ENCODE measurements at places on chromosomes 5 and 9. TPM values are rescaled to one million over a fixed set of nuclear protein-coding genes. Genes with fewer than 3 reads are reported as not detected.

DNA sequence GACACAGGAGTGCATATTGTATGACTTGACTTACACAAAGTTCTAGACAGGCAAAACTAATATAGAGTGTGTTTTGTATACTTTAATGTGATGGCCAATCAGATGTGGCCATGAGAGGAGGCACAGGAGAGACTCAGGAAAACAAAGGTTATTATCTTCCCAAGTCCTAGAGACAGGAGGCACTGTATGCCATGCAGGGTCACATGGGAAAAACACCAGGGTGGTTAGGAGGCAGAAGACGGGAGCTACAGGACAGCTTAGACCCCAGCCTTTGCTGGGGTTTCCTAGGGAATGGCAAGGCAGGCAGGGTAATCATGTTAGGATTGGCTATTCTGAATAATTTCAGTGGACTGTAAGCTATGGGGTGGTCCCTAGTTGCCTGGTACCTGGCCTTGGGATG is 16.2 kb downstream of the TRPM3 start:
- H3K27me3 ChIP-seq: no peaks in the 10 kb centered on the region
- no peak overlapping the region for H3K27ac ChIP-seq
- H3K4me1 ChIP-seq: no peaks in the 10 kb centered on the region
- H3K4me3 ChIP-seq: no peak overlapping the region

DNA sequence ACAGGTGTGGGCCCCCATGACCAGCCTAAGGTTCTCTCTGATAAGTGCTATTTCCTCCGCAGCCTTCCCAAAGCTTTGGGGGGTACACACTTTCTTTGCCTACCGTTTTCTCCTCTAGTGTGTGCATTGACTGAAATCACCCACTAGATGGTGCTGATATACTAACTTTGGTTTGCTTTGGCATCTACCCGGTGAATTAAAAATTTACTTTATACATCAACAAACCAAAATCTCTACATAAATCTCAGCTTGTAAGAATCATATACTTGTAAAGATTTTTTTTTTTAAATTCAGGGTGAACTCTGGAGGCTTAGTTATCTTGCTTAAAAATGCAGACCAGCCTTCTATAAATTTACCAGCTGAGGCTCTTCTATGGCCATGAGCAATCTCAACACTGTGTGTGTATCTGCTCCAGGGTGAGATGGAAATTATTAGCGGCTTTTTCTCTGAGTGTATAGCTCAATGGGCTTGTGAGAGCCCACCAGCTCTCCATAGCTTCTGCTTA is 475.7 kb upstream of the TNC start:
- no peak for DNase-seq
- H3K36me3 ChIP-seq: no peaks in the 10 kb centered on the region
- H3K4me3 ChIP-seq: no peak overlapping the region
- H3K4me1 ChIP-seq: no peaks in the 10 kb centered on the region
- H3K27me3 ChIP-seq: peaks cover 42% of the 10 kb centered on the region

DNA sequence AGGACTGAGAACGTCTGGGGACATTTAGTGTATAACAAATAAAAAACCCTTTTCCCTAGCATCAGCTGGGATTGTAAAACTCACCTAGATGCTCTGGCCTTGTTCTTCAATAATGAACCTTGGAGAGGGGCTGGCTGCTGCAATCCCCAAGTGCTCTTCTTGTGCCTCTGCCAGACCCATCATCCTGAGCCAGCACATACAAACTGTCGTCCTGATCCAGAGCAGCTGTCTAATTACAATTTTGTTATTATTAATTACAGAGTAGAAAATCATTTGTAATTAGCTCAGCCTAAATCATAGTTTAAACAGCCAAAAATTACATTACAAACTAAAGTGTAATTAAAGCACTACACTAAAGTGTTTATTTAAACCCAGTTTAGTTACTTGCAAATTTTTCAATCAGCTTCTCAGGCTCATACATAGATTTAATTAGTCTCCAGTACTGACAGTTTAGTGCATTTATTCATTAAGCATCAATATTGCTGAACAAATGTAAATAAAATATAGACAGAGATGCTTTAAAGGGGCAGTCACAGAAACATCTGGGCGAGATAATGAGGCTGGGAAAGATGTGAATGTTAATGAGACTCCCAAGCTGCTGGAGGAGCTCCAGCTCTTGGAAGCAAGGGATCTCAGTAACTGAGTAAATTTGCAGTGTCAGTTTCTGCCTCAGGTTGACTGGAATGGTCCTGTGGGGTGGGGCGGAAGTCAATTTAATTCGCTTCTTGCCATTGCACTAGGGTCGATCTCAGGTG is 632.3 kb upstream of the TLE4 start:
- H3K27me3 ChIP-seq: no peaks in the 10 kb centered on the region
- H3K4me3 ChIP-seq: no peak overlapping the region
- no peak overlapping the region for H3K27ac ChIP-seq

Gene FGD3
- total RNA-seq: 1.8 TPM

Gene IFNB1
- total RNA-seq: not detected

DNA sequence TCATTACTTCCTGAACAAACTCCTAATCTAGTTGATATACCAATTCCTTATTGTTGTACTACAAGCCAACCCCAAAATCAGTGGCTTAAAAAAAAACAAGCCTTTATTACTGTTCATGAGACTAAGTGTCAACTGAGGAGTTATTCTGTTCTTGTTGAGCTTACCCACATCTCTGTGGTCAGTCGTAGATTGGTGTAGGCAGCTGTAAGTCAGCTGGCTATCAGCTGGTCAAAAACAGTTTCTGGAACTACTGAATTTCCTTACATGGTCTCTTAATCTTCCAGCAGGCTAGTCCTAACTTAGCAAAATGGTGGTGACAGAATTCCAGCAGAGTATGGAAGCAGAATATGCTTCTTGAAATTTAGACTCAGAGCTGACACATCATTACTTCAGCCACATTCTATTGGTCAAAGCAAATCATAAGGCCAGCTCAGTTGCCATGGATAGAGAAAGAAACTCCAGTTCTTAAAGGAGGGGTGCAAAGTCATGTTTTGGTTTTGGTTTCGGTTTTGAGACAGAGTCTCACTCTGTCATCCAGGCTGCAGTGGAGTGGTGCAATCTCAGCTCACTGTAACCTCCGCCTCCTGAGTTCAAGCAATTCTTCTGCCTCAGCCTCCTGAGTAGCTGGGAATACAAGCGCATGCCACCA is 386.1 kb upstream of the MPDZ start:
- no peaks in the 10 kb centered on the region for H3K27me3 ChIP-seq
- H3K27ac ChIP-seq: no peak overlapping the region
- DNase-seq: no peak
- no peaks in the 10 kb centered on the region for H3K36me3 ChIP-seq

Gene SPINK4
- not detected for total RNA-seq

GRCh38 chr9:33043671-33044070 is 18.6 kb downstream of the DNAJA1 start:
- DNase-seq: no peak
- peak overlapping the region; percentile 84 for H3K4me3 ChIP-seq
- H3K36me3 ChIP-seq: peaks cover 52% of the 10 kb centered on the region
- H3K27ac ChIP-seq: peak overlapping the region; percentile 97
- H3K4me1 ChIP-seq: peaks cover 18% of the 10 kb centered on the region
- H3K27me3 ChIP-seq: no peaks in the 10 kb centered on the region

Gene DOCK8
- 3.7 TPM for total RNA-seq

Gene PPP2R2B
- total RNA-seq: 0.11 TPM

GRCh38 chr5:179969110-179969509 is 61.4 kb upstream of the TBC1D9B start:
- no peaks in the 10 kb centered on the region for H3K4me1 ChIP-seq
- no peak overlapping the region for H3K4me3 ChIP-seq
- H3K27ac ChIP-seq: no peak overlapping the region
- peaks cover 63% of the 10 kb centered on the region for H3K36me3 ChIP-seq
- no peak for DNase-seq

Gene CDKN2AIPNL
- total RNA-seq: 39.6 TPM

Gene PCDHGB3
- 6.3 TPM for total RNA-seq

- peaks cover 63% of the 10 kb centered on the region for H3K4me1 ChIP-seq
- H3K4me3 ChIP-seq: no peak overlapping the region
- peak overlapping the region; percentile 94 for H3K27ac ChIP-seq
- DNase-seq: peak; percentile 81
- H3K27me3 ChIP-seq: no peaks in the 10 kb centered on the region
These were observed 138.9 kb downstream of the RGS3 start for GRCh38 chr9:113602126-113603047.

- H3K4me1 ChIP-seq: no peaks in the 10 kb centered on the region
- no peaks in the 10 kb centered on the region for H3K27me3 ChIP-seq
- no peaks in the 10 kb centered on the region for H3K36me3 ChIP-seq
- H3K27ac ChIP-seq: no peak overlapping the region
- DNase-seq: no peak
- no peak overlapping the region for H3K4me3 ChIP-seq
These were observed 42.3 kb downstream of the SHOC1 start for GRCh38 chr9:111752455-111752854.

- no peak overlapping the region for H3K4me3 ChIP-seq
- peak overlapping the region; percentile 91 for H3K27ac ChIP-seq
- DNase-seq: peak; percentile 84
- no peaks in the 10 kb centered on the region for H3K36me3 ChIP-seq
- H3K4me1 ChIP-seq: peaks cover 90% of the 10 kb centered on the region
- no peaks in the 10 kb centered on the region for H3K27me3 ChIP-seq
These were observed 71.1 kb upstream of the IL17B start for GRCh38 chr5:149450199-149450598.

GRCh38 chr5:148855249-148856008 is 29.0 kb downstream of the ADRB2 start:
- H3K4me3 ChIP-seq: no peak overlapping the region
- H3K27me3 ChIP-seq: no peaks in the 10 kb centered on the region
- no peaks in the 10 kb centered on the region for H3K36me3 ChIP-seq
- no peak for DNase-seq
- peak overlapping the region; percentile 53 for H3K27ac ChIP-seq

Gene NUP214
- total RNA-seq: 24.7 TPM

DNA sequence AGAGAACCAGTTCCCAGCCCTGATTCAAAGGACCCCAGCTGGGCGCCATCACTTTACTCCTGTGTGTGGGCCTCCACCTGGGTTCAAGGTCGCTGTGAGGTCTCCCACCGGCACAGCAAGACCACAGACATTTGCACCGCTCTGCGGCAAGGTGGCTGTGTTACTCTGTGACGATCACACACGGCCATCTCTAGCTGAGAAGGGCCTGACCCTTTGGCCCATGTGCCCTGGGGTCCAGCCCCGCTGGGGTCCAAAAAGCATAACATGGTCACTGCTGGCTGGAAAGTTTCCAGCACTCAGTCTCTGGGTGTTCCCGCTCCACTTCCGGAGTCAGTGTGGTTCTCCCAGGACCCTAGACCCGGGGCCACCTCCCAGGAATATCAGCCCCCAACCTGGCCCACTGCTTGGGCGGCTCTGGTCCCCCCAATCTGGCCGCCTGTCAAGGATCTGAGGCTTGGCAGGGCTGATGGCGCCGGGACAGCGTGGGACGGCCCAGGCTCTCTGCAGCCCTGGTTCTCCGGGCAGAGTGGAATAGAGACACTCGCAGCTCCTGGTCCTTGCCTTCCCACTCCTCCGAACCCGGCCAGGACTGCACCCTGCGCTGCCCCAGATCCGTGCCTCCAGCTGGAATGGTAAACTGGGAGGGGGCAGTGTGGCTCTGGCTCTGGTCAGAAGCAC is 3.9 kb upstream of the LMX1B start:
- no peaks in the 10 kb centered on the region for H3K36me3 ChIP-seq
- H3K27me3 ChIP-seq: peaks cover 78% of the 10 kb centered on the region
- DNase-seq: no peak
- H3K27ac ChIP-seq: no peak overlapping the region

GRCh38 chr5:53416144-53416738 is 64.2 kb upstream of the FST start:
- no peak for DNase-seq
- H3K4me1 ChIP-seq: no peaks in the 10 kb centered on the region
- H3K27me3 ChIP-seq: no peaks in the 10 kb centered on the region
- no peak overlapping the region for H3K27ac ChIP-seq

- DNase-seq: peak; percentile 16
- peaks cover 15% of the 10 kb centered on the region for H3K4me1 ChIP-seq
- H3K27ac ChIP-seq: peak overlapping the region; percentile 4
These were observed 134.7 kb downstream of the MACIR start for GRCh38 chr5:103393101-103393754.

DNA sequence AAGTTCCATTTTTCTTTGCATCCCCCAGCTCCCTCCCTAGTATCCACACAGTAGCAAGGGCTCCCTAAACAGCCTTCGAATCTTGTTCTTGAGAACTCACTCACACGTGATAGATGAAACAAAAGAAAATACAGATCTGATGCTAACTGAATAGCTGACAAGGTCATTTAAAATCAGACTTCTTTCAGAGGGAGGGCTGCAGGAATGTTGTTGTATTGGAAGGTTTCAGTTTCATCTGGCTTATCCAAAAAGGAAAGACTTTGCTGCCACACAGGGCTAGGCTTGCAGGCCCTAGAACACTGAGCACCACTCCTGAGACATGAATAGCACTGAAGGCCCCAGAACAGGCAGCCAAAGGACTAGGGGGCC is 3.2 kb downstream of the CD180 start:
- peak overlapping the region; percentile 34 for H3K27ac ChIP-seq
- no peaks in the 10 kb centered on the region for H3K27me3 ChIP-seq
- H3K4me3 ChIP-seq: no peak overlapping the region
- H3K36me3 ChIP-seq: no peaks in the 10 kb centered on the region
- no peak for DNase-seq

Gene CARTPT
- not detected for total RNA-seq

GRCh38 chr5:91598216-91598615 is 215.1 kb upstream of the ARRDC3 start:
- no peaks in the 10 kb centered on the region for H3K27me3 ChIP-seq
- H3K27ac ChIP-seq: no peak overlapping the region
- no peak for DNase-seq
- no peaks in the 10 kb centered on the region for H3K36me3 ChIP-seq
- no peak overlapping the region for H3K4me3 ChIP-seq

DNA sequence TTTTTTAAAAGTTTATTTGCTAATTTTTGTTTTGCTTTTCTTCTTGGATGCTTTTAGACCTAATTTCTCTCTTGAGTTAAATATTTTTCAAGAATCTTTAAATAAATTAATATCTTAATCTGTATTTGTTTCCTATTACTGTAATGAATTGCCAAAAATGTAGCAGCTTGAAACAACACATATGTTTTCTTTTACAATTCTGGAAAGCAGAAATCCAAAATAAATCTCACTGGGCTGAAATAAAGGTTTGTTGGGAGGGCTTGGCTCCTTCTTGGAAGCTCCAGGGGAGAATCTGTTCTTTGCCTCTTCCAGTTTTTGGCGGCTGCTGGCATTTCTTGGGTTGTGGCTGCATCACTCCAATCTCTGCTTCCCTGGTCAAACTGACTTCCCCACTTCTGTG is 658.1 kb upstream of the ARRDC3 start:
- H3K27ac ChIP-seq: no peak overlapping the region
- no peak for DNase-seq
- H3K27me3 ChIP-seq: no peaks in the 10 kb centered on the region
- no peaks in the 10 kb centered on the region for H3K4me1 ChIP-seq
- H3K4me3 ChIP-seq: no peak overlapping the region

- H3K27me3 ChIP-seq: no peaks in the 10 kb centered on the region
- peaks cover 20% of the 10 kb centered on the region for H3K36me3 ChIP-seq
- DNase-seq: no peak
- H3K4me3 ChIP-seq: no peak overlapping the region
- peaks cover 10% of the 10 kb centered on the region for H3K4me1 ChIP-seq
- no peak overlapping the region for H3K27ac ChIP-seq
These were observed 149.0 kb downstream of the SSBP2 start for GRCh38 chr5:81601919-81602318.

Measured in left ventricle myocardium inferior (tissue), 1 donor.